NCI-H226 (cell line): ENCODE measurements at places on chromosomes 7 and 10.

- no peak for DNase-seq
Observed at GRCh38 chr10:77101341-77101740, 536.3 kb downstream of the KCNMA1 start.

- DNase-seq: no peak
Observed at GRCh38 chr10:58352956-58353610, 18.3 kb downstream of the UBE2D1 start.

GRCh38 chr10:74114041-74114448 is 36.6 kb downstream of the AP3M1 start:
- no peak for DNase-seq

DNA sequence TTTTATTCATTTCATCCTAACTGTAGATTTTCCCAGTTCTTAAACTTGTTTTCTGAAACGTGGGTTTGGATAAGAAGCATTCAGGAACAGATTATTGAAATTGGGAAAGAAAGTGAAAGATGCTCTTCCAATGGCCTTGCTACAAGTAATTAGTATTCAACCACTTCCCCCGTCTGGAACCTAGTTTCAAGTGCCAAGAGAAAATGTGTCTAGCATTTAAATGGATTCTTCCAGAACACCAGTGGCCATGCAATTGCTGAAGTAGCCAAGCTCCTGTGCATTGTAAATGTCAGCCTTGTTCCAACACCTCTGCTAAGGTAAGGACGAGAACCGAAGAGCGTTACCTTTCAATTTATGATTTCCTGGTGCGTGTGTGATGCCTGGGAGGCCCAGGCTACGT is 68.2 kb downstream of the PFKFB3 start:
- no peak for DNase-seq

DNA sequence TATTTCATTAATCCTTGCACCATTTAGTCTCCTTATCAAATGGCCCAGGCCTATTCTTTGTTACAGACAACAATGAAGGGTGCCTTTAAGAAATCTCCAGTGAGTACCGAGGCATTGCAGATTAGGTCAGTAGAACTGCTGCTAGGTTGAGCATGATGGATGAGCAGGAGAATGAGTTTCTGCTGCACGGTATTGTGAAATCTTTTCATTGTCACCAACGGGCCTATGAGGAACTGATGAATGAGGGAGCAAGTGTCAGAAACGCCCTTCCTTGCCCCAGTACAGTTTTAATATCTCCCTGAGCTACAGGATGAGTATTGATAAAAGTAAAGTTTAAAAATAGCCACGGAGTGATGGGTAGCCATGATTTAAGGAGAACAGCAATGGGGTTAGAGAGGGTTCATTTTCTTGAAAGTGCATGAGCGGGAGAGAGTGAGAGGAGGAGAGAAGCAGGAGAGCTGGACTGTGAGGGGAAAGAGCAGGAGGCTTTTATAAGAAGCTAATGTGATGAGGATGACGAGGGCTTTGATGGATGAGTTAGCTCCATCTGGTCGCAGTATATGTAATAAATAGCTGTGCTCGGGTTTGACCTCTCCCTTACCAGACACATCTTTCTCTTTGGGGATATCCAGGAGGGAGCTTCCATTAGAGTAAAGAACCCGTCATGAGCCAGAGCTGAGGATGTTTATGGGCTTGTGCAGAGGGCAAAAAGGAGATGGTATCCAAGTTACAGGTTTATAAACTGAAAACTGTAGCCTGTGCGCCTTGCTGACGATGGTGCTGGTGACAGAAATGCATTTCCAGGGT is 526.1 kb downstream of the LRMDA start:
- no peak for DNase-seq

- DNase-seq: no peak
Observed at GRCh38 chr7:8386926-8387550, 46.4 kb upstream of the NXPH1 start.

DNA sequence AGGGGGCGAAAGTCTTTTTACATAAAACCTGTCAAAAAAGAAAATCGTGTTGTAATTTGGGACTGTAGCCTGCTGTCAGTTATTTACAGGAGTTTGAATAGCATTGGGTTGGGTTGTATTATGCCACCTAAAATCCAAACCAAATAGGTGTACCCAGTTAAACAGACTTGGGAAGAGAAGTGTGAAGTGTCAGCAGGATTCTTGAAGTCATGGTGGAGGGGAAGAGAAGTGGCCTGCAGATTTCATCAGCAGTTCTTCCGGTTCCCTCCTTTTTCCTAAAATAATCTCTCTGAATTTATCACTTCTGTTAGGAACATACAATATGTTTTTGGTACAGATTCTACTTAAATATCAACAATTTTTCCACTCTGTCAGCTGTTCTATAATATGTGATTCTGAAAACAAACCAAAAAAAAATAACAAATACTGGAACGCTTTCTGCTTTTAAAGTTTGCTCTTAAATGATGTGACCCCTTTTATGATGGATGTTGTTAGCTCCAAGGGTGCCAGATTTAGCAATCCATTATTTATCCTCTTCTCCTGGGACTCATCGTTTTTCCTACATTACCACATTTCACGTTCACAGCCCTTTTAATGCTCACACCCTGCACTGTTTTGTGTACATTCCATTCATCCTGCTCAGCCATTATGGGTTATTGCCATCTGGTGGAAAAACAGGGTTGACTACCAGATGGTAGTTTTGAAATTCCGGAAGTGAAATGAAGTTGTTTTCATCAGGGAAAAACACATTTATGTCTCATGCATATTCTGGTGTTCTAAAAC is 18.7 kb upstream of the ARHGAP12 start:
- DNase-seq: peak; percentile 84

- no peak for DNase-seq
Observed at GRCh38 chr7:42100156-42100508, 136.9 kb downstream of the GLI3 start.

DNA sequence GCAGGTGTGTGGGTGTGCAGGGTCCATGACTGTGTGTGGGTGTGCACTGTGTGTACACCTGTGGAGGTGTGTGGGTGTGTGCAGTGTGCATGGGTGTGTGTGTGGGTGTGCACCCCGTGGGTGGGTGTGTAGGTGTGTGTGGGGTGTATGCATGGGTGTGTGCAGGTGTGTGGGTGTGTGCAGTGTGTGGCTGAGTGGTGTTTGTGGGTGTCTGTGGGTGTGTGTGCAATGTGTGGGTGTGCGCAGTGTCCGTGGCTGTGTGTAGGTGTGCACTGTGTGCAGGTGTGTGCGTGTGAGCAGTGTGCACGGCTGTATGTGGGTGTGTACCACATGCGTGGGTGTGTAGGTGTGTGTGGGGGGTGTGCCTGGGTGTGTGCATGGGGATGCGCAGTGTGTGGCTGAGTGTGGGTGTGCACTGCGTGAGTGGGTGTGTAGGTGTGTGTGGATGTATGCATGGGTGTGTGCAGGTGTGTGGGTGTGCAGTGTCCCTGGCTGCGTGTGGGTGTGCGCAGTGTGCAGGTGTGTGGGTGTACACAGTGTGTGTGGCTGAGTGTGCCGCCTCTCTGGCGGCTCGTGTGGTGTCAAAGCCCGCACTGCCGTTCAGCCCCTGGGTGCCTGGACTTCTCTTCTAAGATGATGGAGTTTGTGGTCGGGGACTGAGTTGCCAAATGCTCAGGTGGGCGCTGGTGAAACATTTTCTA is 208.3 kb downstream of the DNAJB6 start:
- DNase-seq: no peak

DNA sequence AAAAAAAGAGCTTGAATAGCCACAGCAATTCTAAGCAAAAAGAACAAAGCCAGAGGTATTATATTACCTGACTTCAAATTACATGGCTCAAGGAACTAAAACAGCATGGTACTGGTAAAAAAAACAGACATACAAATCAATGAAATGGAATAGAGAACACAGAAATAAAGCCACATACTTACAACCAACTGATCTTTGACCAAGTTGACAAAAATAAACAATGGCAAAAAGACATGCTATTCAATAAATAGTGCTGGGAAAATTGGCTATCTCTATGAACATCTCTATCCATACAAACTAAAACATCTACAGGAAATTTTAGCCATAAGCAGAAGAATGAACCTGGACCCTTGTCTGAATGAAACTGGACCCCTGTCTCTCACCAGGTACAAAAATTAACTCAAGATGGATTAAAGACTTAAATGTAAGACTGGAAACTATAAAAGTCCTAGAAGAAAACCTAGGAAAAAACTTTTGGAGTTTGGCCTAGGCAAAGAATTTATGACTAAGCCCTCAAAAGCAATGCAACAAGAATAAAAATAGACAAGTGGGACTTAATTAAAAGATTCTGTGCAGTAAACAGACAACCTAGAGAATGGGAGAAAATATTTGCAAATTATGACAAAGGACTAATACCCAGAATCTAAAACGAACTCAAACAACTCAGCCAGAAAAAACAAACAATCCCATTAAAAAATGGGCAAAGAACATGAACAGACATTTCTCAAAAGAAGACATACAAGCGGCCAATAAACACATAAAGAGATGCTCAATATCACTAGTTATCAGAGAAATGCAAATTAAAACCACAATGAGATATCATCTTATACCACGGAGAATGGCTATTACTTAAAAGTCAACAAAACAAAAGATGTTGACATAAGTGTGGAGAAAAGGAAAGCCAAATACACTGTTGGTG is 72.8 kb upstream of the DDC start:
- DNase-seq: no peak
